ENCODE measurements at places on chromosomes 7 and 10.

DNA sequence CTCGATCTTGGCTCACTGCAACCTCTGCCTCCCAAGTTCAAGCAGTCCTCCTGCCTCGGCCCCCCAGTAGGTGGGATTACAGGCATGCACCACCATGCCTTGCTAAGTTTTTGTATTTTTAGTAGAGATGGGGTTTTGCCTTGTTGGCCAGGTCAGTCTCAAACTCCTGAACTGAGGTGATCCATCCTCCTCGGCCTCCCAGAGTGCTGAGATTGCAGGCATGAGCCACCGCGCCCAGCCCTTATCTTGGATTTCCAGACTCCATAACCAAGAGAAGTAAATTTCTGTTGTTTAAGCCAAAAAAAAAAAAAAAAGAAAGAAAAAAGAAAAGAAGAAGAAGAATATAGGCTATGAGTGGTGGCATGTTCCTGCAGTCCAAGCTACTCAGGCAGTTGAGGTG is 53.3 kb upstream of the RABGEF1 start:
- peaks cover 9% of the 10 kb centered on the region for H3K4me1 ChIP-seq
- no peaks in the 10 kb centered on the region for H3K27me3 ChIP-seq
- H3K27ac ChIP-seq: no peak overlapping the region
- no peak for DNase-seq

- no peaks in the 10 kb centered on the region for H3K27me3 ChIP-seq
- H3K27ac ChIP-seq: no peak overlapping the region
- DNase-seq: no peak
- H3K4me3 ChIP-seq: no peak overlapping the region
- H3K36me3 ChIP-seq: no peaks in the 10 kb centered on the region
Measured at GRCh38 chr7:82617156-82617555, 173.6 kb upstream of the CACNA2D1 start.

GRCh38 chr7:117158941-117159697 is 163.7 kb downstream of the WNT2 start:
- H3K36me3 ChIP-seq: peaks cover 7% of the 10 kb centered on the region
- no peak overlapping the region for H3K4me3 ChIP-seq
- no peak for DNase-seq
- H3K4me1 ChIP-seq: peaks cover 5% of the 10 kb centered on the region
- H3K27ac ChIP-seq: no peak overlapping the region
- no peaks in the 10 kb centered on the region for H3K27me3 ChIP-seq

DNA sequence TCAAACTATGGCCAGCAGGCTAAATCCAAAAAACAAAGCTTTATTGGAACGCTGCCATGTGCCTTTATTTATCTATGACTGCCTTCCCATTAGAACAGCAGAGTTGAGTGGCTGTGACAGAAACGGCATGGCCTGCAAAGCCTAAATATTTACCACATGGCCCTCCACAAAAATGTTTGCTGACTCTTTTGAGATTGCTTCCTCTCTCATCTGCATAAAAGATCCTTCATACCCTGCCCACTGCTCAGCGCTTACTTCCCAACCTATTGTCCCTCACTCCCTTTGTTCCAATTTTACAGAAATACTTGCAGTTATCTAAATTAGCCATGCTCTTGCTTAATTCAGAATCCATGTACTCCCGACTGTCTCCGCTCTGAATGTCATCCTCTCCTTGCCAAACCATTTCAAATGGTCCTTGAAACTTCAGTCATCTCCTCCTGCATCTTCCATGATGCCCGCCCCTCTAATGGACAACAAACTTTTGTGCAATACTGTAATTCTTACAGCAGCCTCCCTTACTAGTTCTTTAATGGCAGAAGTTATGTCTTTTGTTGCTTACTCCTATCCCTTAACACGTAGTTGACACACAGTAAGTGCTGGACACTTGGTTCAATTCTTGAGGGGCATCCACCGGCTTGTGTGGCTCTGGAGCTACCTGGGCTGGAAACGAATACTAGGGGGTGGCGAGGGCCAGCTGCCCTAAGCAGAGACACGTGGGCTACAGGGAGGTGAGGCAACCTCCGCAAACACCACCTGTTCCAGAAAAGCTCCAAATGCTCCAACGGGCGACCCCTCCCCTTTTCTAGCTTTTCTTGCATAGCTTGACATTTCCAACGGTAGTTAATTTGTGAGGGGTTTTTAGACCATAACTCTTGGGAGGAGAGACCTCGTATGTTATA is 832 bp downstream of the XRCC2 start:
- DNase-seq: no peak
- H3K27ac ChIP-seq: peak overlapping the region; percentile 6
- peaks cover 10% of the 10 kb centered on the region for H3K4me1 ChIP-seq
- H3K36me3 ChIP-seq: no peaks in the 10 kb centered on the region

GRCh38 chr10:67783606-67784294 is 54.2 kb downstream of the DNAJC12 start:
- DNase-seq: no peak
- no peak overlapping the region for H3K27ac ChIP-seq
- H3K36me3 ChIP-seq: no peaks in the 10 kb centered on the region
- H3K4me3 ChIP-seq: no peak overlapping the region
- H3K4me1 ChIP-seq: peaks cover 12% of the 10 kb centered on the region
- peaks cover 7% of the 10 kb centered on the region for H3K27me3 ChIP-seq
